ENCODE measurements at places on chromosomes 7 and 10. TPM values are rescaled to one million over a fixed set of nuclear protein-coding genes. Genes with fewer than 3 reads are reported as not detected.

The HABP2 gene
- not detected for total RNA-seq

The C7orf25 gene
- total RNA-seq, result 3.6 TPM

The LRRTM3 gene
- total RNA-seq, result not detected

DNA sequence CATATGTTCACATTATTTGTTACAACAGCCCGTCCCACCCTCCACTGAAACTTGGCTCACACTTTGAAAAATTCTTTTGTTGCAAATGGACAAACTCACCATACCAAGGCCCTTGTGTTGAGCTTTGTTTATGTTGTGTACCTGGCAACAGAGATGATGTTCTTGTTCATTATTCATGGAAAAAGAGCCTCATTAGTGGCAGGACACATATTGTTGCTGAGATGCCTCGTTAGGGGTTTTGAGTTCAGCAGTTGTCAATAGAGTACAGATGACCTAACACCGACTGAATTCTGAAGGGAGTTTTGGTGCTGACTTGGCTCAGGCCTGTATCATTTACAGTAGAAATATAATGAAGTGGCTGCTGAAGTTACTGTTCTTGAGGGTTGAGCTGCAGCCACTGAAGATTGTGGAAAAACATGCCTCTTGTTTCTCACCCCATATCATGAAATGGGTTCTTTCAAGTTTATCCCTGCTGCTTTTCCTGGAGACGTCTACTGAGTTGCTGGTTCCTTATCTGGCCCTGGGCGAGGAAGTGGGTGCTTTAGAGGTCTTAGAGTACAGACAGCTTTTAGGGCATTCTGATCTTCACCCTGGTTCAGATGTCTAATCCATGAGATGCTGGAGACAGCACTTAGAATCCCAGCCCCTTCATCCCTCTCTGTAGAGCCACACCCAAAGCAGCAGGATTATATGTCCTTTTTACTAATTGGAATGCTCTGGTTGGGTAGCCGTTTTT is 149.7 kb downstream of the WNT2 start:
- peaks cover 5% of the 10 kb centered on the region for H3K36me3 ChIP-seq
- no peaks in the 10 kb centered on the region for H3K27me3 ChIP-seq
- H3K4me3 ChIP-seq, result no peak overlapping the region
- no peak overlapping the region for H3K27ac ChIP-seq
- DNase-seq, result no peak

- no peak for DNase-seq
- H3K27me3 ChIP-seq, result no peaks in the 10 kb centered on the region
- H3K4me3 ChIP-seq, result no peak overlapping the region
- H3K36me3 ChIP-seq, result peaks cover 3% of the 10 kb centered on the region
Measured at GRCh38 chr7:12130609-12131008, 80.5 kb upstream of the TMEM106B start.

The NEURL1 gene
- 2.4 TPM for total RNA-seq
